ENCODE measurements at places on chromosomes 1 and 21. TPM values are rescaled to one million over a fixed set of nuclear protein-coding genes. Genes with fewer than 3 reads are reported as not detected.

GRCh38 chr1:205610036-205610435 lies 21.8 kb downstream of the ELK4 start:
- no peak for DNase-seq

DNA sequence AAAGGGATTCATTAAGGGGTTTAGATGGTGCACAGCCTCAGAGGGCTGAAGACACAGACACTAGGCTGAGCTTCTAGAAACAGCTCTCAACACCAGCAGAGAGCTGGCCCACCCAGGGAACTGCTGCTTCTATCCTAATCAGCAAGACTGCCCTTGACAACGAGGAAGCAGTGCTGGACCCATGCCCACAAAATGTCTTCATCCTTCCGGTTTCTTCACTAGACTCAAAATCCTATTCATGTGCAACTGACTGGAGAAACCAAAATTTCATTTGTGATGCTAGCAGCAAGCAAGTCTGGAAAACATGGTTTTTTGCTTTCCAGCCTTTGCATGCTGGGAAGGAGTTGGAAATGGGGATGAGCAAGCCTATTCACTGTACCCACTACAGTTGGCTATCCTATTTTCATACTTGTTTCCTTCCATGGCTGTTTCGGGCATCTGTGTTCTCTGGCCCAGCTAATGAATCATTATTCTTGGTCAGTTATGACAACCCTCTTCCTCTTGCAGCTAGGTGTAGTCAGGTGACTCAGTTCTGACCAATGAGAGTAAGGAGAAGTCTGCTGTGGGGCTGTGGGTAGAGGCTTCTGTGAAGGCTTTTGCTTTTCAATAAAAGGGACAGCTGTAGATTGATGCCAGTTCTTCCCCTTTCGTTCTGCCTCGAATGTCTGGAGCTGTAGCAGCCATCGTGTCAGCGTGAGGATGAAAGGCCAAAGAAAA lies 14.6 kb upstream of the TMEM61 start:
- peak; percentile 76 for DNase-seq

- DNase-seq: no peak
These were observed 13.0 kb upstream of the CD48 start for GRCh38 chr1:160724465-160725242.

Gene CNIH3
- total RNA-seq: 6.7 TPM

DNA sequence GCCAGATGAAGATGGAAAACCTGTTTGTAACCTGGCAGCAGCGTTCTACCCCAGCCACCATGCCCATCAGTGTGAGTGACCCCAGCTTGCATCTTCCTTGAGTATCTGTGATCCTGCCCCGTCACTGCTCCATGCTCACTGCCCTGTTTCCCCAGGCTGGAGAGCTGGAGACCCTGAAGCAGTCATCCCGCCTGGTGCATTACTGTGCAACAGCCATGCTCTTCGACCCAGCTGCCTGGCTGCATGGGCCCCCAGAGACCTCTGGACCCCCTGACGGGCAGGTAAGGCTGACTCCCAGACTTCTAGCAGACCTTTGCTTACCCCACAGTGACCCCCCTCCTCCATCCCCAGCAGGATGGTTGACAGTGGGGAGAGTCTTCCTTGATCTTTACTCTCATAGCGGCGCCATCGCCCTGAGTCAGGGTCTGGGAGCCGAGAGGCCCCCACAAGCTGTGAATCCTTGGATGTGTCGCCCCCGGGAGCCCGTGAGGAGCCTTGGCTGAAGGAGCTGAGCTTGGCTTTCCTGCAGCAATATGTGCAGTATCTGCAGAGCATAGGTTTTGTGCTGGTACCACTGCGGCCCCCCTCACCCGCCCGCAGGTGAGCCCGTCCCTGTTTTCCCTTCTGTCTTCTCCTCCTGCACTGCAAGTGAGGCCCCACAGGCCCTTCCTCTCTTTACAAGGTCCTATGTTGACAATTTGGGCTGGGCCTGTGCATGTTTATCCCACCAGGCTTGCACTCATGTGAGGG lies 10.4 kb downstream of the HYI start:
- peak; percentile 54 for DNase-seq

Gene CDC42
- 221 TPM for total RNA-seq

GRCh38 chr1:43605766-43606165 lies 44.2 kb upstream of the KDM4A start:
- no peak for DNase-seq

GRCh38 chr1:94599095-94599813 lies 57.7 kb upstream of the F3 start:
- DNase-seq: peak; percentile 63

DNA sequence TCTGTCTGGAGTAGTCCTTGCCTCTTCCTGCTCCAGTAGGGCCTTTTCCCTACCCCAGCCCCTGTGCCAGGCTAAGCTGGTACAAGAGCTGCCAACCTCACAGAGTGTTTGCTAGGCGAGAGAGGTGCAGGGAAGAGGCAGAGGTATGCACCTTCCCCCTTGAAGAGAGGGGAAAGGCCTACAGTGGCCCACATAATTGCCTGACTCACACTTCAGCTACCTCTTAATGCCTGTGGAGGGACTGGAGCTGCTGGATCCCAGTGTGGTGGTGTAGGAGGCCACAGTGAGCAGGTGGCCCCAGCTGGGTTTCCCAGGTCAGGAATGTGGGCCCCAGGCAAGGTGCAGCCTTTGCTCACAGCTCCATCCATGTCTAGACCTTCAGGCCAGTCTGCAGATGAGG lies 3.3 kb upstream of the CCDC28B start:
- no peak for DNase-seq

- no peak for DNase-seq
These were observed 18.4 kb downstream of the ELAVL4 start for GRCh38 chr1:50126927-50127715.

- no peak for DNase-seq
These were observed 51.4 kb downstream of the TNFSF18 start for GRCh38 chr1:172999349-172999748.

DNA sequence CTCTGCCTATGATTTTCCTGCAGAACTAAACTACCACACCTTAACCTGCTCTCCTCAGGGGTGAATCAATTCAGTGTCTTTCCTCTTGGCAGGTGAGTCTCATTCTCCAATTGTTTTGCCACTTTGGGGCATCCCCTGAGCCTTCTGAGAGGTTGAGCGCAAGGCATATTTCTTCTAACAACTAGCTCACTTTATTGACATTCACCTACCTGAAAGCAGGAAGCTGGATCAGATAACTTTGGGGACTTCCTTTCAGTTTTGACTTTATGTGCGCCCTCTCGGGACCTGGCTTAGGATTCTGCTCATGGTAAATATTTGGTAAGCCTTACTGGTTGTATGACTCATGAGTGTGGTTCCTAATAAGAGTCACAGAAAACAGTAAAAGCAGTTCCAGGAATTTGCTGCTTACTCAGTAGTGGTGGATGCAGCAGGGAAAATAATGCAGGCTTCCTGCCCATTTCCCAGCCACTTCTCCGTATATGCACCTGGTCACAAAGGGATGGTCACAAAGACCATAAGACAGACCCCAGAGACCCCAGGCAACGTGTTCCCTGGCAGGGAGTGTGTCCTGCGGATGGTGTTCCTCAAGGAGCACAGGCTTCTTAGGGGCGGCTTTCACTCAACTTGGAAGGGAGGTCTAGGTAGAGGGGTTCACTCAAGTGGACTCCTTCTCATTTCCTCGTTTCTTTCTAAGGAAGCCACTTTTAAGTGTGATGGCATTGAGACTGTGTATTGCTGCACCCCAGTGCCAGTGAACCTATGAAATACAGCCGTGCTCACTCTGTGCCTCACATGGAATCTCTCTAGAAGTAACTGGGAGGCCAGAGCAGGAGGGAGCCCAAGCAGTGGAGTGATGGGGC lies 22.0 kb upstream of the BATF3 start:
- DNase-seq: no peak

DNA sequence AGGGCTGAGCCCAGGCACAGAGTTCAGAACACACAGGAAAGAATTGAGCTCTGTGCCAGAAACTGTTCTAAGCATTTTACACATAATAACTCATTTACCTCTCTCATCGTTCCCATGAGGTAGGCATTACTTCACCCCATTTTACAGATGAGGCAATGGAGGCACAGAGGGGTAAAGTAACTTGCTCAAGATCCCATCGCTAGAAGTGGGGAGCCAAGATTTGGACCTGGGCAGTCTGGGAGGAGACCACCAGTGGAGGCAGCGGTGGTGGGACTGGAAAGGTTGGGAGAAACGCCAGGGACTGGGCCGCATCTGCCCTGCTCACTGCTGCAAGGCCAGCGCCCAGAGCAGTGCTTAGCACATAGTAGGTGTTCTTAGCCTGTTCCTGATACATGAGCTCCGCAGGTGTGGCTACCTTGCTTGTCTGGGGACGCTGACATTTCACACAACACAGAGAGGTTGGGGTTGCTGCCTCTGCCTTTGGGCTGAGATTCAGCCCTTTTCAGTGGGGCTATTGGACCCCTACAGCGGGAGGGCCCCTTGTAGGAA lies 27.8 kb upstream of the EPS8L3 start:
- DNase-seq: peak; percentile 56

Gene OR14C36
- not detected for total RNA-seq

DNA sequence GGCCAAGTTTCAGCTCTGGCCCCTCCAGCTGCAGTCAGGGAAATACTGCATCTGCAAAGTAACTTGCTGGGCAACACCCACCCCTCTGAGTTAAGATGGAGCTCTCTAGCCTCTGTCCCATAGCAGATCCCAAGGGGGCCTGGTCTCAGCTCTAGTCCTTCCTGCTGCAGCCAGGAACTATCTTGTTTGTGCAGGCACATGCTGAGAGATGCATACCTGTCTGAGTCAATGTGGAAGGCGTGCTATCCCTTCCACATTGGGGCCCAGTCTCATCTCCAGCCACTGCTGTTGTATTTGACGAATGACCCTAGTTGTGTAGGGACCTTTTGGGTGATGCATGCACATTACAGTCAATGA lies 76.4 kb downstream of the CTH start:
- DNase-seq: no peak

GRCh38 chr1:25731148-25731547 lies 68.8 kb upstream of the SELENON start:
- DNase-seq: no peak

DNA sequence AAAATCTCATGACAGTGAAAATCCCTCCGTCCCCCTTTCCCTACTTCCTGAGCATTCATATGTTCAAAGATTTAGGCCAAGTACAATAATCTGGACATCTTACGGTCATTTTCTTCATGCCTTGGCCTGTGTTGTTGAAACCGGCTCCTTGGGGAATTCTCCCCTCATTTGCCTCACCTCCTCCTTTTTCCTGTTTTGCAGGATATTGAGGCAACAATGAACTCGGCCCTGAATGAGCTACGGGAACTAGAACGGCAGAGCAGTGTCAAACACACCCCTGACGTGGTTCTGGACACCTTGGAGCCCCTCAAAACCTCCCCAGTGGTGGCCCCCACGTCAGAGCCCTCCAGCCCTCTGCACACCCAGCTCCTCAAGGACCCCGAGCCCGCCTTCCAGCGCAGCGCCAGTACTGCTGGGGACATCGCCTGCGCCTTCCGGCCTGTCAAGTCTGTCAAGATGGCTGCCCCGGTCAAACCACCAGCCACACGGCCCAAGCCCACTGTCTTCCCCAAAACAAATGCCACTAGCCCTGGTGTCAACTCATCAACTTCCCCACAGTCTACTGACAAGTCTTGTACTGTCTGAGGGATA lies 9.3 kb upstream of the IKBKE start:
- no peak for DNase-seq

- no peak for DNase-seq
These were observed 2.8 kb downstream of the LAPTM5 start for GRCh38 chr1:30754684-30755171.

DNA sequence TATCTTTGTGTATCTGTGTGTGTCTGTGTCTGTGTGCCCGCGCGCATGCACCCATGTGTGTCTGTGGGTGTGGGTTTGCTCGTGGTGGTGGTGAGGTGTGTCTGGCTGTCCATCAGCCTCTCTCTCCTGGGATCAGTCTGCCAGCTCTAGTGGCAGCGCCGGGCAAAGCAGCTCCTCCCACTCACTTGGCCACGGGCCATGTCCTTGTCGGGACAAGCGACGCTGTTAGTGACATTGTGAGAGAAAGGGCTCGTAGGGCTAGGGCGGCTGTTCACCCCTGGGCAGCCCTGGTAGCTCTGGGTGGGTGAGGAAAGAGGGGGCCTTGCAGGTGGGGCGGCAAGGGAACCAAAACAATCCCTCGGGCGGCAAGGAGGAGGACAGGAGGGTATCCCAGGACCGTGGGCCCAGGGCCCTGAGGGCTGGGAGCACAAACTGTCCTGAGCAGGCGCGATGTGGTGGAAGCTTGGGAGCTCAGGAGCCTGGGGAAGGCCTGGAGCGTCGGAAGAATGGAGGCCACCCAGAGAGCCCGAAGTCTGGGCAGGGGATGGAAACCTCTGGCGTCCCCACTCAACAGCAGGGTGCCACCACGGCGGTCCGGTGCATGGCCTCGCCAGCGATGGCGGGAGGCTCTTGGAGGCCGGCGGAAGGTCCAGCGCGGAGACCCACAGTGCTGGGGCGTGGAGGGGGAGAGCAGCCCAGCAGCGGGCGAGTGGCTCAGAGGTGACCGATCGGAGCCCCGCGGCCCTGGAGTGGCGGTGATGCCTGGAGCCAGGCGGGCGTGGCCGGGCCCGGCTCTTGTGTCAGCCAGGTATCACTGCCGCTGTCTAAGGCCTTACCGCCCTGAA lies 140.5 kb downstream of the LIPI start:
- no peak for DNase-seq

Gene EFNA3
- total RNA-seq: 2.4 TPM

GRCh38 chr1:172497230-172497629 lies 35.7 kb upstream of the SUCO start:
- no peak for DNase-seq

Gene CFHR2
- not detected for total RNA-seq

GRCh38 chr1:59266180-59266926 lies 30.5 kb upstream of the FGGY start:
- no peak for DNase-seq

Gene USP48
- 112 TPM for total RNA-seq

Gene MFN2
- total RNA-seq: 68.6 TPM

Gene SMG5
- total RNA-seq: 64.0 TPM

GRCh38 chr1:204282761-204283221 lies 69.0 kb upstream of the GOLT1A start:
- DNase-seq: no peak

Gene FCMR
- total RNA-seq: 5.0 TPM

GRCh38 chr1:116717318-116717717 lies 36.9 kb upstream of the CD2 start:
- DNase-seq: no peak

Gene FCRL2
- 0.31 TPM for total RNA-seq

GRCh38 chr1:37704966-37705365 lies 12.7 kb downstream of the CDCA8 start:
- no peak for DNase-seq

DNA sequence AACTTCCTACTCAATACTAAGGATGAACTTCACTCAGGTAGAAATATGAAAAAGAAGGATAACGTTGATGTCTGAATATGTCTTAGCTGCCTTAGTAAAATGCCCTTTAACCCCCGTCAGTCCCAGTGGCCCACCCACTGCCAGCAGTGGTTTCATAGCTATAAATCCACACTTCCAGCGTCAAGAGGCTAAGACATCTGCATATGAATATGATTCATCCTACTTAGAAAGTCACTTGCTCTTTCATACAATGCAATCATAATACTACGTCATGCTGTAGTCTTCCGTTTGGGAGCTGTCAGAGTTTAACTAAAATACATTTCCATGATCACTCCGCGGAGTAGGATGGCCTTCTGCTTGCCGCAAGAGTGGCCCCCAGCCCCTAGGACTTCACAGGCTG lies 247.3 kb downstream of the SDCCAG8 start:
- no peak for DNase-seq

GRCh38 chr21:39148975-39149374 lies 34.3 kb downstream of the PSMG1 start:
- DNase-seq: no peak

GRCh38 chr1:12203216-12204007 lies 26.4 kb upstream of the VPS13D start:
- DNase-seq: no peak

Gene NECTIN4
- total RNA-seq: 0.09 TPM

GRCh38 chr1:5901841-5902240 lies 90.4 kb downstream of the NPHP4 start:
- DNase-seq: no peak

All from sciatic nerve (tissue), 2 donors.